ENCODE measurements at places on chromosomes 6 and 20.

DNA sequence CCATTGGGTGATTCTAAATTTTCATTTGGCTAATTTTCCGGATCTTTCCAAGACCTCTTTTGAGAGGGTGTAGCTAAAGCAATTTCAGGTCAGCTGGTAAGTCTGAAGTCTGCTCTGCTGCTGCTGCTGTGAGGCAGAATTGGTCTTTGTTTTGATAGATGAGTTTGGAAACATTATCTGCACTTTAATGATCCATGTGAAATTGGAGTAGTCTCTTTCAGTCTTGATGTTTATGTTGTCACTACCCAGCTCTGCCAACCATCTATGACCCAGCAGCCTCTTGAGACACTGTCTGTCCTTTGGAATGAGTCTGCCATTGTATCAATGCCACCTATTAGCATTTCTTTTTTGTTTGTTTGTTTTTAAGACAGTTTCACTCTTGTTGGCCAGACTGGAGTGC, 44.1 kb downstream of the TXNDC5 start:
- no peak for DNase-seq

DNA sequence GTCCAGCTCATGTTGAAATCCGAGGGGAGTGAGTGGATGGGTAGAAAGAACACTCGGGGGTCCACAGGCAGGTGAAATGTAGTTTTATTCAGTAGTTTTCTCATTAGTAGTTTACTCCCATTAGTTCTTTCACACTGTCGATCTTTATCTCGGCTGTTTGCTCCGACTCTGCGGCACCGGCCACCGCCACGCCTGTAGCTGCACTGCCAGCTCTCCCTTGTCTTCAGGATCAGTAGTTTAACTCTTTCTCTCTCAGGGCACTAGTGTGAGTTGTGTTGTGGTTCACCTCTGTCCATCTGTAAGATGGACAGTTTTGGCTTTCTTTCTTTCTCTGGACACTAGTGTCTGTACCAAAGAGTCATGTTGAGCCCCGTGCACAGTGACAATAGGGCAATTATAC, 195.7 kb downstream of the LMBRD1 start:
- no peak for DNase-seq

GRCh38 chr20:15739035-15739434, 834.2 kb downstream of the KIF16B start:
- DNase-seq: no peak

GRCh38 chr20:16059841-16060240, 513.4 kb downstream of the KIF16B start:
- DNase-seq: no peak

- no peak for DNase-seq
These were observed 897 bp downstream of the RANBP9 start for GRCh38 chr6:13710552-13711323.

DNA sequence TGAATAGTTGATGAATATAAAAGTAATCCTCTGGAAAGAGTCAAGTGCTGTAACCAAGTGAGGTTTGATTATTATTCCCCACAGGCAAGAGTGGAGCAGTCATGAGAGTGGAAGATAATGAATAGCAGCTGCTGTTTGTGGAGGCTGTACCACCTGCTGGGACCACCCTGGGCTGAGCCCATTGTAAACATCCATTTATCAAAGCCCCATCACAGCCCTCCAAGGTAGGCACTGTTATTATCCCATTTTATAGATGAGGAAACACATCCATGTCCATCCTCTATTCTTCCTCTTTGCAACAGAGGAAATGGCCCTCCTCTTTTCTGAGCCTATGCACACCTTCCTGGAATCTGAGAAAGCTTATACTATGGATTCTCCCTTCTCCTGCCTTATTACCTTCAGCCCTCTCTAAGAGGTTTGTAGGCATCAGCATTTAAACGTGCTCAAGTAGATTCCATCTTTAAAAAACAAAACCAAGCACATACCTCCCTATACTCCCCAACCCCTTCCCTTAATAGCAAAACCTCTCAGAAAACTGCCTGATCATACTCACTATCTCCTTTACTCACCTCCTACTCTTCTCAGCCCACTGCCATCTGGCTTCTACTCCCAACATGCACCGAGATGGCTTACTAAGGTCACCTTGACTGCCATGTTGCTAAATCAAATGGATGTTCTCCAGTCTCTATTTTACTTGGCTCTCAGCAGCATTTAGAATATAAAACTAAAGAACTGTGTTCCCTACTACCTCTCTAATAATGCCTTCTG, 37.1 kb downstream of the CDH22 start:
- no peak for DNase-seq

DNA sequence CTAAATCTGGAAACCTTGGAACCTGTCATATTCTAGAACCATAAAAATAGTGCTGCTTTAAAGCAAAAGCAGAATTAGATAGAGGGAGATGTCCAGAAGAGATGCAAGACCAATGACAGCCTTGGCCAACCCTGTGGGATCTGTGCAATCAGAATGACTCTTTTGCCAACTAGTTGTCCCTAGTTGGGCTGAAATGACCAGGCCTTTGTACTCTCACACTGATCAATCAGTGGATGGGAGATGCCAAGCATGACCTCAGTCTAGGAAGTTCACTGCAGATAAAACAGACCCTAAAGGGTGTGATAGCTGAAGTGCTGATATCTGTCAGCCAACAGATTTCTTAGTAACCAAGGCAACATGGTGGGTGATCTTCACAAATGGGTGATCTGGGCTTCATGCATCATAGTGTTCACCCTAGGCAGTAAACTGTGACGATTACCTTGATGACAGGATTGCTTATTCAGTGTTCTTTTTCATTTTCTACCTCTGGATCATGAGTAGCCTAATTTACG, 52.1 kb downstream of the BCKDHB start:
- no peak for DNase-seq

DNA sequence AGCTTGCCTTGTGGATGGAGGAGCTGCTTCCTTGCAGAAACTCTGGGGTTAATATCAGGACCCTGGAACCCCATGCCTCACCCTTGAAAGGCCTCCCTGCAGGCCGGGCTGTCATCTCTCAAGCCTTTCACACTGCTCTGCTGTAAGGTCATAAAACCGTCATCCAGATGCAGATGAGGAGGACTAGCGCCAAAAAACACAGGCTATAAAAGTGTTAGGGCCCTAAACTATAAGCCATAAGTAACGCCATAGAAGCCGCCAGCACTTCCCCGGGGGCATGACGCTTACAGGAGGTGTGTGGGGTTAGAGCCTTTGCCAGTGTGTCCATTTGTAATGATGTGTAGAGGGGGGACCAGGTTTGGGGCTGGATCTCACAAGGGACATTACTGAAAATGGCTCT, 47.6 kb downstream of the CDH4 start:
- no peak for DNase-seq

- DNase-seq: no peak
These were observed 41.9 kb upstream of the SIM1 start for GRCh38 chr6:100506651-100507050.

GRCh38 chr6:34652263-34652662, 44.3 kb downstream of the ILRUN start:
- DNase-seq: no peak

- no peak for DNase-seq
These were observed 31.8 kb upstream of the PLEKHG1 start for GRCh38 chr6:150567823-150568383.

DNA sequence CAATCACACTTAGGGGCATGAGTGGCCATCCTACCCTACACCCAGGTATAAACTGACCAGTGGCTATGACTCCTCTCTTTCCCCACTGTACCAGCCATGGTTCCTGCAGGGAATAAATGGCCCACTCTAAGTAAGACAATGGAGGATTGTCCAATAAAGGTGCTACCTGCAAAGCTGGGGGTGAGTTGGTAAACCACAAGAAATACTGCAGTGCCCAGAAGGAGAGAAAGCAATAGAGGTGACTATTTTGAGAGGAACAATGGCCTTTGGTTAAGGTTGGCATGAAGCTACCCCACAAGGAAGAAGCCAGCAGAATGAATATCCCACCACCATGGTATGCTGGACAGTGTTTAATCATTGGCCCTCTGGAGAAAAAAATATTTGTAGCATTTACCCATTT, 233.3 kb upstream of the ECI2 start:
- DNase-seq: no peak

GRCh38 chr6:170227996-170228945, 62.6 kb downstream of the DLL1 start:
- DNase-seq: no peak

GRCh38 chr20:46802722-46803121, 91.9 kb upstream of the EYA2 start:
- no peak for DNase-seq

DNA sequence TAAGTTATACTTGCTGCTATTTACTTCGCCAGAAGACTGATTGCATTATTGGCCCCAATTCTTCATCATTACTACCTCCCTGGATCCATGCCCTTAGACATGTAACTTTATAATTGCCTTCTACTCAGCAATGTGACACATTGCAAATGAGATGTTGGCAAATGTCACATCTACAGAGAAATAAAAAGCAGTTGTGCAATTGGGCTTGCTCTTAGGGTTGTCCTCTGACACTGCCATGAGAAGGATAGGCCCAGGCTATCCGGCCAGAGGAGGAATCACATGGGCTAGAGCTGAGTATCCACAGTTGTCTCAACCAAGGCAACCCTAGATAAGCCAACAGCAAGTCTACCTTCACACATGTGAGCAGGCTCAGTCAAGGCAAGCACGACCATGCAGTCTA, 447.0 kb downstream of the PLCB1 start:
- no peak for DNase-seq

- no peak for DNase-seq
These were observed 42.9 kb downstream of the ARHGAP18 start for GRCh38 chr6:129667034-129667433.

DNA sequence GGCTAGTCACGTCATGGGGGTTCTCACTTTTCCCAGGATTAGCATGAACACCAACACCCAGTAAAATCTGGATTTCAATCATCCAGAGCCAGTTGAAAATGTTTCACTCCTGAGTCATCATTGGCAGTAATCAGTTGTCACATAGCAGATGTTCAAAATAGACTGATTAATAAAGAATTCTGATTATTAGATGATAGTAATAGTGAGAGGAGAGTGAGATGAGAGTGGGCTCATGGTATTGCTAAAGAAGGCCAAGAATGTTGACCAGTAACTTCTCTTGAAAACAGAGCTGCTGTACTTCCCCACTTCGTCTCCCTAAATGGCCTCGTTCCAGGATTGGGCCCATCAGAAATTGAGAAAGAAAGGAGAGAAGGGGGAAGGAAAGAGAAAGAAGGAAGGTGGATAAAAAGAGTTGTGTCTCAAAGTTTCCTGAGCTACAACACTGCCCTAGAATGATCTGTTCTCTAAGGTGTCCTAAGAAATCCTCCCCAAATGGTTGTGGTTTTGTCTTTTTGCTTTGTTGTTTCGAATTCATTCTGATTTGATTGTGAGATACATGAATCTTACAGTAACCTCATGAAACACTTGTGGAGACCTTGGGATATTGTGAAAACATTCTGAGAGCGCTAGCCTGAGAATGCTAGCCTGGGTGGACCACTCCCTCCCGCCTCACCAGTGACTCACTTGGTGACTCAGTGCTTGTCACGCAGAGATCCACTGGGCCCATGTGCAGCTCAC, 502.2 kb upstream of the JARID2 start:
- DNase-seq: no peak

DNA sequence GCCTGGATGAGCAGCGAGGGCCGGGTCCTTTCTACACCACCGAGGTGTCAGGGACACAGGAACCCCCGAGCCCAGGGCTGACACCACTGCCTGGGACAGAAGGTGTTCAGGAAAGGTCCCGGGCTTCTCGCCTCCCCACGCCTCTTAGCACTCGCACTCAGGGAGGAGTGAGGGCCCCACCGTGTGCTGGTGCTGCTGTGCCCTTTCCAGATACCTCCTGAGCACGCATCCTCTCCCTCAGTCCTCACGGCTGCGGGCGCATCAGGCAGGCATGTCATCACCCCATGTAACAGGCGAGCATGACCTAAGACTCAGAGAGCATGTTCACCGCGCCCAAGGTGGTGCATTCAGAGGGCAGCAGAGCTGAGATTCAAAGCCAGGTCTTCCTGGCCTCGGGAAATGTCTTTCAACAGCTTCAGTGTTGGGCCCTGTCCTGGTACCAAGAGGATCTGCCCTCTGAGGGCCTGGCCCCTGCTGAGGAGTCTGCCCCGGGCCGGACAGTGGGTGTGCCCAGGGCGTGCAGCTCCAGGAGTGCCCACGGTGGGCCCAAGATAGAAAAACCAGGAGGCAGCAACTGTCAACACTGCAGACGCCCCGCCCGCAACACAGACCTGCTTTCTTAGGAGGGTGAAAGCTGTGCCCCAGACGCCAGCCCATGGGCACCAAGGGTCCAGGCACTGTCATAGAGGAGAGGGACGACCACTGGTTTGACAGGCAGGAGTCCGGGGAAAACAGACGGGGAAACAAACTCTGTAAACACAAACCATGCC, 29.2 kb downstream of the TGM2 start:
- no peak for DNase-seq

GRCh38 chr20:33836277-33836676, 25.1 kb downstream of the CHMP4B start:
- no peak for DNase-seq

- DNase-seq: no peak
These were observed 4.8 kb downstream of the F13A1 start for GRCh38 chr6:6315660-6316059.

GRCh38 chr20:60749804-60750602, 502.1 kb upstream of the CDH4 start:
- no peak for DNase-seq

- DNase-seq: no peak
These were observed 779.7 kb upstream of the MAN1A1 start for GRCh38 chr6:120129228-120129627.

DNA sequence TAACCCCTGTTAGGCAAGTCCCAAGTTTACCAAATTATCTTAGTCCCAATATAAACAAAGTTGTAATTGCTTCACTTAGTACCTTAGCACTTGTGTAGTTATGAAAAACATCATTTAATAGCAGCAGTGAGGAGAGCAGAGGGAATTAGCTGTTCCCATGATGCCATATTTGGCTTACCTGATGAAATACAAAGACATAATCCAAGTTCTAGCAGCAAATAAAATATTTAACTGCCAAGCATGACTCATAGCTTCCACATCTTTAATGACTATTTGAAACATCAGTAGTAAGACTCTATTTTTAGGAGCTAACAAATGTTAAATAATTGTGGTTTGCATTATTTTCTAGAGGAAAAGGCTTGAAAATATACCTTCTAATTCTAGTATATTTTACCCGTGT, 94.0 kb upstream of the MCHR2 start:
- no peak for DNase-seq

DNA sequence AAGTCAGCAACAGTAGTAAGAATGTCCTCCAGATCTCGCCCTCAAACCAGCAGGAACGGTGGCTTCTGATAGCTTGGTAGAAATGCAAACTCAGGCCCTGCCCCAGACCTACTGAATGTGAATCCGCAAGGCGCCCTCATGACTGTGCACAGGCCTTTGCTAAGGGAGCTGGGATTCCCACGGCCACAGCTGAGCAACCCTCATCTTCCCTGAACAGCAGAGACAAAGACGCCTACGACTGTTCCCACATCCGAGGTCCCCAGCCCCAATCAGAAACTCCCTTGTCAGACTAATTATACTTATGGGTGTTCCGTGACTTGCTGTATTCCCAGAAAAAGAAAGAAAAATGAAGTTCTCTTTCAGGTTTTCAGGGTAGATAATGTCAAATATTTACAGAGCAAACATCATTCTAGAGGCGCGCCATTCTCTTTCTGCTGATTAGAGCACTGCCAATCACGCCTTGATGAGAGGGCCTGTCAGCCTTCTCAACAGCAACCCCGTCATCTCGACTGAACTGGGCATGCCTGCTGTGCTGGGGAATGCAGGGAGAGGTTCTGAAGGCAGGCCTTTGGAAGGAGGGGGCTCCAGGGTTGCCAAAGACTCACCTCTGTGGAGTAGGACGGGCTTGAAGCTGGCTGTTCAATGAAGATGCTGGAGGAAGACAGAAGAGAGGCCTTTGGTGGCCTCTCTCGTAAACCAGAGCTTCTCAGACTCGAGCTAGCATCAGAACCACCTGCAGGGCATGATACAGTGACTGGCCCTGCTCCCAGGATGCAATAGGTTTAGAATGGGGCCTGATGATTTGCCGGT, 79.9 kb downstream of the ZNF217 start:
- DNase-seq: no peak

Data from GM12892 (cell line).